Thoracic aorta (tissue), 2 donors: ENCODE measurements at places on chromosomes 1 and 21. TPM values are rescaled to one million over a fixed set of nuclear protein-coding genes. Genes with fewer than 3 reads are reported as not detected.

Gene NBPF20
- total RNA-seq: 2.4 TPM

Gene CCDC27
- not detected for total RNA-seq

Gene KCNQ4
- 5.7 TPM for total RNA-seq

Gene TGFB2
- 9.2 TPM for total RNA-seq

GRCh38 chr1:207789792-207790787 is 38.2 kb downstream of the CD46 start:
- no peak for DNase-seq

DNA sequence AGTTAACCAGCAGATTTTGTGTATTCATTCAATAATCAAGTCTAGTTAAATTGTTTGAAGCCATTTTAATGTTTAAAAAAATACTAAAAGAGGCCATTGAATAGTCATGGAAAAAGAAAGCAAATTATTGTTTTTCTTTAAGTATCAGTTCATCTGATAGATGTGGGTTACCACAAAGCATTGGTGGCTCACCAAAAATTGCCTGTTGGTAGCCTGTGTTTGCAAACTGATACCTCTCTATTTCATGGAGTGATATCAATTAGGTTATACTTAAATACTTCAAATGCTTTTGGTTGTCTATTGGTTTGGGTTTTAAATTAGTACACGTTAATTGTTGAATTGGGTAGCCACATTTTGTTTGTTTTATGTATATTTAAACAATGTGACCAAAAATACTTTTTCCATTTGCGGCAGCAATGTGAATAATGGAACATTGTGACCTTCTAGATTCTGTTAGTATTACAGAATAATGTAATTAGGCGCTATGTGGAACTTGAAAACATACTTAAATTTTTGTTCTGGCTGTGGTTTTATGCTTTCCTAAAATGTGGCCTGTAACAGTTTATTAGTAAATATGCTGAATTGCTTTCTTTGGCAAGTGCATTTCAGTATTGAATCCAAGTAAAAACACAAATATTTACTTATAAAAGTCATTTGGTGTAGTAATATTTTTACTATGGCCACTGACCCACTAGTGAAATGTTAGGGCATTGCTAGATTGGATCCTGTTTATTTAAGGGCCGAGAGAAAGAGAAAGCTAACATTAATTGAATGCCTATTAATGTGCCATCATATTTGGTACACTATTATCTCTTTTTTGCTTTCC is 37.1 kb upstream of the NBL1 start:
- DNase-seq: no peak

DNA sequence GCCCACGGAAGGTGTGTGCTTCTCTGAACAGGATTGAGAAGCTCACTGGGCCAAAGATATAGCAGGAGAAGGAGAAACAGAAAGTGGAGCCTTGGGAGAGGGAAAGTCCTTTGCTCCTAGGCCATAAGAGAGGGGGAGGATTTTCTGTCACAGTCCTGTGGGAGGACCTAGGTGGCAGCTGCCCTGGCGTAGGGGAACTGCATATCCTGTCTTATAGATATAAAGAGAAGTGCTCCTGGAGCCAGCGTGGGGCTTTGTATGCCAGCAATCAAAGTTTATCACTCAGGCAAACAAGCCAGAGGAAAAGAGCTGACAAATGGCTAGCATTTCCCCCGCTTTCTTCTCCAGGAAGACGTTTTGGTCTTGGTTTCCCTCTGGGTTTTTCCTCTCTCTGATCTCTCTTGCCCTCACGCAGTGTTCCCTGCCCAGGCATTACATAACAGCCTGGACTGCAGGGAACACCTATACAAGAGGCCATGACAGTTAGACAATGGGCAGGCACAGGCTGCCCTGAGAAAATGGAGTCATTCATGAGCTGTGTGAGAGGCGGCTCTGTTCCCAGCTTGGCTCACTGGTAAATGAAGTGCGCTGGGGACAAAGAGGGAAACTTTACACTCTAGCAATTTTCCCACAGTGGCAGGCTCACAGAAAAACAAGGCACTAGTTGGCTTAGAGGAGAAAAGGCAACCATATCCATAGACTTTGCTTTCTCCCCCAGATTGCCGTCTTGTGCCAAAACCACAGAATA is 52.5 kb upstream of the ZNF648 start:
- DNase-seq: no peak

Gene RIIAD1
- total RNA-seq: not detected

Gene CHIA
- not detected for total RNA-seq

Gene CD2
- total RNA-seq: 1.4 TPM

DNA sequence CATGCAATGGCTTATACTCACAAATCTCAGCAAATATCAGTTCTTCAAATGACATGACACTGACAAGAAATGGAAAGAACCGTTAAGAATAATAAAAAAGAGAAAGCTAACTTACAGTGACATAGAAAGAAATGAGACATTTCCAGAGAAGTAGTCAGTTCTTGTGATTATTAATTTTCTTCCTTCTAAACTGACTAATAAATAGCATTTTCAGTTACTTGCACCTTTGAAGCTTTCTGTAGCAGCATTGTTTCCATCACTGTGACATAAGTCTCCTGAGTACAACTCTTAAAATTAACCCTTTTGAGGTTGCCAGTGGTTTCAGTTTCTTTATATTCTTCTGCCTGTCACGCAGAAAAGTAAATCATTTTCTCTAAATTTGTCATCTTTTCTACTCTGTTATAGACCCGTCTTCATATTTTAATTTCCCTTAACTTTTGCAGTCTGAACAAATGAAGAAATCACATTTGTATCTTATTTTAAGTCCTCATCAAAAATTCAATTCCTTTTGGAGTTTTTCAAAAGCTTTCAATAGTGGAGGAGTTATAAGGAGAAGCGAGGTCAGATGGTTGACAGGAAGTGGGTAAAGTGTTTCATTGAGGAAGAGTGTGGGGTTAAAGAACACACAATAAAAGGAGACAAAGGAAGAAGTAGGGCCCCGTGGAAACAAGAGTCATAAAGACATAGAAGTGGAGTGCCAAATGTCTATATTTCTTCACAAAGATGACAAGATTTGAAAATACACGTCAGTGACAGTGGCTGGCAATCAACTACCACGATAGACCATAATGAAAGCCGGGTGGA is 57.9 kb upstream of the S1PR1 start:
- no peak for DNase-seq

GRCh38 chr1:26391450-26391849 is 18.9 kb upstream of the ZNF683 start:
- DNase-seq: no peak

DNA sequence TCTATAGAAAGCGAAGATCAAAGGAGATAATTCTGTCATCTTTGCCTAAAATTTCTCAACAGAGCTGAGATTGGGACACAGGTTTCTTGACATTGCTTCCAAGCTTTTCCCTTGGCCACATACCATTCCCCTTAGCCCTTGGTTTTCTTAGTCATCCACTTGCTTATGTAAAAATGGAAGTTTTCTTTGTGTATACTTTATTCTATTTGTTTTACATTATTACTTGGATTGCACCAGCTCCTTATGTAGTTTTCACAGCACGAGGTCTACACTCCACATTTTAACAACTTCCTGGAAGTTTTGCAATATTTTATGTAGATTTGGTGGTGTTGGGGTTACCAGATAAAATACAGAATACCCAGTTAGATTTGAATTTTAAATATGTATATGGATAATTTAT is 129.8 kb downstream of the PLA2G4A start:
- DNase-seq: no peak

- no peak for DNase-seq
Measured at GRCh38 chr1:97277891-97278654, 556.5 kb downstream of the PTBP2 start.

Gene NMNAT2
- 1.1 TPM for total RNA-seq

Gene IFI44L
- total RNA-seq: 17.3 TPM
